NT2/D1 (cell line): ENCODE measurements at places on chromosomes 2 and 18.

DNA sequence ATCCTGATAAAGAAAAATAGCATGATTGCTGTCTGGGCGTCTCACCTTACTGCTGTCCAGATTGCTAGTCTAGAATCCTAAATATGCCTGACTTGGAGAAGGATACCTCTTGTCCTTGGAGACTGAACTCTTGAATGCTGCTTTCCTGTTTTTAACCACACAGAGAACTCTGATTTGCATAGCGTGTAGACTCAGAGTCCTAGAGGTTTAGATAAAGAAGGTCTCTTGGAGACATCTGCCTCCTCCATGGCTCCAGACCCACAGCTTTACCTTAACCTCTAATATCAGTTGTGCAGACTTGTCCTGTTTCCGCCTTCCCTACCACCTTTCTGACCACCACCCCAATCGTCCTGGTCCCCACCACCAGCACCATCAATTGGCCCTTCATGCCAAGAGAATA lies 292.6 kb upstream of the CYRIA start:
- DNase-seq, result no peak

DNA sequence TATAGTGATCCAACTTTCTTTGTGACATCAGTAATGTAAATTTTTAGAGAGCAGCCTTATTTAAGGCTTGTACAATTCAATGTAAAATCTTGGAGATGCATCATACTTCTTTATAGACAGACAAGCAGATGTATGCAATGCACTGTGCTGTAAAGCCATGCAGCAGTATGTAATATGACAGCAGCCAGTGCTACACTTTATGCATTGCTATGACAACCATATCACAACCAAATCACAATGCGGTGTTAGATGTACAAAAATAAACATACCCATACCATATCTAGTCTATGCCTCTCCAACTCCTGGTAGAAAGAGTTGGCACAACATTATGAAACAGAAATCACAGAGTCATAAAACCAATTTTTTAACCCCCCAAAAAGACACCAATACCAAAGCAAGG lies 110.3 kb upstream of the WDSUB1 start:
- DNase-seq, result no peak

- no peak for DNase-seq
Measured at GRCh38 chr2:72803626-72804320, 22.1 kb downstream of the EXOC6B start.

- DNase-seq, result no peak
Measured at GRCh38 chr2:221444106-221444505, 128.0 kb downstream of the EPHA4 start.

DNA sequence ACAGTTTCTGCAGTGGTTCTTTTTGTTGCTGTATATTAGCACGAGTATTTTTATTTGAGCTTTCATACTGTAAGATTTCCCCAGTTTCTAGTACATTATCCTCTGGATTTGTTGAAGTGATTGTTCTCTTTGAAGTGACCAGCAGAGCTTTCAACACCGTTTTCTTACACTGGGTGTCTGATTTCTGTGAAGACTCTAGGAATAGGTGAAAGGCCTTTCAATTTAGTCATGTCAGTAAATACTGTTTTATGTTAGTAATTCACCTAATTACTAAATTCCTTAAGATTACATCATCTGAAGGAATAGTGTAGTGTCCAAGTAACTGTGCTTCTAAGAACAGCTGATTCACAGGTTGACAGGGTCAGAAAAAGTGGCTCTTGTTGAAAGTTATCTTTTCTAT lies 2.3 kb downstream of the PPM1B start:
- no peak for DNase-seq
